ENCODE measurements at places on chromosomes 4 and X.

GRCh38 chr4:1574601-1575417, 109.3 kb downstream of the FAM53A start:
- DNase-seq, result no peak

GRCh38 chr4:105546086-105546485, 6.3 kb upstream of the ARHGEF38 start:
- DNase-seq, result no peak

GRCh38 chr4:22496165-22496813, 19.6 kb downstream of the ADGRA3 start:
- DNase-seq, result no peak

GRCh38 chr4:127069675-127070074, 563.1 kb upstream of the INTU start:
- DNase-seq, result no peak

GRCh38 chr4:106323119-106323518, 6.8 kb downstream of the AIMP1 start:
- DNase-seq, result no peak

- DNase-seq, result no peak
Observed at GRCh38 chr4:140645614-140646412, 77.1 kb upstream of the UCP1 start.

GRCh38 chr4:41512136-41512535, 25.8 kb upstream of the LIMCH1 start:
- no peak for DNase-seq

DNA sequence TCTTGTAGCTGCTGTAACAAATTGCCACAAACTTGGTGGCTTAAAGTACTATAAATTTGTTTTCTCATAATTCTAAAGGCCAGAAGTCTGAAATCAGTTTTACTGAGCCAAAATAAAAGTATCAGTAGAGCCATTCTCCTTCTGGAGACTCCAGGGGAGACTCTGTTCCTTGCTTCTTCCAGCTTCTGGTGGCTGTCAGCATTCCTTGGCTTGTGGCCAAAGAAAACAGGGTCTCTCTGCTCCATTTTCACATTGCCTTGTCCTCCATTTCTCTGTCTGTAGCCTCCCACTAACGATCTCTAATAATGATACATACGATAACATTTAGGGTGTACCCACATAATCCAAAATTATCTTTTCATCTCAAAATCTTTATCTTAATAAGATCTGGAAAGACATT, 200.4 kb downstream of the MAB21L2 start:
- no peak for DNase-seq
